ENCODE measurements at places on chromosomes 5 and 9.

- DNase-seq = no peak
Measured at GRCh38 chr5:154493274-154493673, 15.2 kb upstream of the HAND1 start.

- DNase-seq = no peak
Measured at GRCh38 chr5:73796164-73797131, 170.5 kb downstream of the ARHGEF28 start.

- no peak for DNase-seq
Measured at GRCh38 chr5:179613460-179614071, 9.9 kb downstream of the HNRNPH1 start.

GRCh38 chr9:108535526-108535925 is 320.3 kb downstream of the ACTL7B start:
- no peak for DNase-seq

DNA sequence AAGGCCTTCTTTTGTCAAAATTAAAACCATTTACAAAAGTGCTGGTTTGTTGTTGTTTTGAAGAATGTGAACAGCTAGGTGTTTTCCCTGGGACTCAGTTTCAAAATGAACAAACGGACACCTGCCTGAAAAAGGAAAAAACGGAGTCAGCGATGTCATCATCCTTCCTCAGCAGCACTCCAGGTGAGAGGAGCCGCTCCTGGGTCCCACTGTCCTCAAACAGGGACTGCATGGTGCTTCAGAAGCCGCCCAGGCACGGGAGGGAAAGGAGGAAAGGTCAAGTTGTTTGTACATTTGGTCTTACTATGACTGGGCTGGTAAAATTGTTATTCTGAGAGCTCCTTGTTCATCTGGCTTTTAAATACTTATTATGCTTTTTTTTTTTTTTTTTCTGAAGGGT is 69.0 kb upstream of the ZSWIM6 start:
- DNase-seq = no peak

DNA sequence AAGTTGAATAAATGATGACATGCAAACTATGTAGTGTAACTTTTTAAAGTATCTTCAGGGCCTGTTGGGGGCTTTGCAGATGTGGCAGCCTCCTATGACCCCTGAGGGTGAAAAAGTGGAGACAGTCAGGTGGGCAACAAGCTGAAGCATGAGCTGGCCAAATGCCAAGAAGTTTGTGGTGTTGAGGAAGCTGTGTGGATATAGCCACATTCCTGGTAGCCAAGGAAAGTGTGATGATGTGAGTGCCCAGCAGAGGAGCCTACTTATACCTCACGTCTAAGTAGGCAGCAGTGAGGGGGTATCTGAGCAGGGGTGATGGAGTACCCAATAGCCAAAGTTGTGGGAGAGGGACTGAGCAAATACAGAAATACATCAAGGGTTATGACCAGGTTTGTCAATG is 621.2 kb upstream of the CDH6 start:
- DNase-seq = no peak

DNA sequence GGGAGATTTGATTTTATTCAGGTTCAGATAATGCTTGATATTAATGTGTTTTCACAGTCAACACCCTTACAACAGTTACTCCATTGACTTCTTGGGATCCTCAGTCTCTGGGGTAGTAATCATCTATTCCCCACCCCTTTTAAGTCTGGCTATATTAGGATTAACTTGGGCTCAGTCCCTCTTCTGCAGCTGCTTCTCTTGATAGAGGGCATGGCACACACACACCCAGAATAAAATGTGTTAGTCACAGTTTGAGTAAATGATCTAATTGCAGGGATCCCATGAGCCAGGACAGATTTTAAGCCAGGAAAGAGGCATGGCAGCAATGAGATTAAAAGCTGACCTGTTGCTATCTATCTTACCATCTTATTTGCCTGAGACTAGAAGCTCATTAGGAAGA is 53.7 kb upstream of the VLDLR start:
- DNase-seq = no peak

DNA sequence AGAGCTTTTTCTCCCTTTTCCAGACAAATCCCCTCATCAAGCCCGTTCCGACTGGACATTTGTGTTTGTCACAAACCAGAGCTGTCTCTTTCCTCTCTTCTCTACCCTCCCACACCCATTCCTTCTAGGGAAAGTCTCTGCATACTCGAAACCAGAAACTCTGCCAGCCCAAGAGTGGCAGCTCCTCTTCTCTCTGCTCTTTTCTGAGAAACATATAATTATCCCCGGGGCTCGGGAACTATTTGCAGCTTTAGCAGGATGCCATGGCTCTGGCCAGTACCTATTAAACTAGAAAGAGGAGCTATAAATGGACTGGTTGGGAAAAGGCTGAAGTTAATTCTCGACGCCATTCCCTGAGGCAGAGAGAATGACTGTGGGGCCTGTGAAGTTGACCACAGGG is 82.6 kb downstream of the SH3PXD2B start:
- no peak for DNase-seq

DNA sequence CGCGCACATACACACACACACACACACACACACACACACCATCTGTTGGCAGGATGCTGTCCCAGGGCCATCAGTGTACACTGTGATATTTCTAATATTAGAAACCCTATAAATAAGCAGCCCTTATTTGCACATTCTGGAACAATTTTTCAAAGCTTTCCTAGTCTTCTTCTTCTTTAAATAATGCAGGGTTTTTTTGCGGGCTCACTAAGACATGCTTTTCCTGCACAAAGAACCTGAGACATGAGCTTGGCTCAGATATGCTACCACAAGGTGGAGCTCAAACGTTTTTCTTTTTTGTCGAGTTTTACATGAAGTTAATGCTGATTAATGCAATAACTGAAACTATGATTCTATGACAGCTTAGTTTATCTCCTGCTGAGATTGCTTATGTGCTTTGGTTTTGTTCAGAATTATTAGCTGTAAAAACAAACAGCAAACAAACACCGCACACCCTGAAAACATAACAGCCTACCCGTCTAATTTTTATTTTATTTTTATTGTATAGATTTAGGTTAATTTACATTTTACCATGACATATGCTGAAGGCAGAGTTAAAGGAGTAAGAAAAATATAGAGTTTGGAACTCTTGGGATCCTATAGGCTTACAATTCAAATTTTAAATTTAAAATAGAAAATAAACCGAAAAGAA is 95.8 kb downstream of the ALDH1A1 start:
- DNase-seq = no peak

DNA sequence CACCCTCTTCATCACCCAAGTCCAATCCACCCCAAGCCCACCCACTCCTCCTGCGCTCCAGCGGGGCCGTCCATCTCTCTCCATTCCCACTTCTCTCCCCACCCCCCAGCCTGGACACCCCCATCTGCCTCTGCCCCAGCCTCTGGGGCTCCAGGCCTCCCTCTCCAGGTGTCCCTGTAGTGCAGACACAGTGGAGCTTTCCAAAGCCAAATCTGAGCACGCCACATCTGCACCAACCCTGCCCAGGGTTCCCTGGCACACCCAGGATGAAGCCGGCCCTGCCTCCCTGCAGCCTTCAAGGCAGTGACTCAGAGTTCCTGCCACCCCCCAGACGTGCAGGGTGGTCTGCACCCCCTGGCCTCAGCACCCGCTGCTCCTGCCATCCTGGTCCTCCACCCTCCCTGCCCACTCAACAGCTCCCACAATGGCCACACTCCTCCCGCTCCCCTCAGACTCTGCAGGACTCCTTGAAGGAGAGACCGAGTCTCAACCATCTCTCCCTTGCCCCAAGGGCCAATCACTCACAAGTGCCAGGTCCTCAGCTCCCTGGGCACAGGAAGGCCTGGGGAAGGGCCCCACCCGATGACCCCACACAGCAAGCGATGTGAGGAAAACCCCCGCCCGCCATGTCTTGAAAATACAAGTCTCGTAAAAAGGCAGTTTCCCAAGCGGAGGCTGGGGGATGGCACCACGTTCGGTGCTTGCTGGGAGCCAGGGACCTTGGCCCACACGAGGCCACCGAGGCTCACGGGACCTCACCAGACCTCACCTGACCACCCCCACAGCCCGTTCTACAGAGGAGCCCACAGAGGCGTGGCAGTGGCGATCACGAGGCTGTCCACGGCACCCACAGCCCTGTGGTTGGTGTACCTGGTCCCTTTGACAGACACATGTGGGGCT is 22.2 kb downstream of the VAV2 start:
- no peak for DNase-seq

DNA sequence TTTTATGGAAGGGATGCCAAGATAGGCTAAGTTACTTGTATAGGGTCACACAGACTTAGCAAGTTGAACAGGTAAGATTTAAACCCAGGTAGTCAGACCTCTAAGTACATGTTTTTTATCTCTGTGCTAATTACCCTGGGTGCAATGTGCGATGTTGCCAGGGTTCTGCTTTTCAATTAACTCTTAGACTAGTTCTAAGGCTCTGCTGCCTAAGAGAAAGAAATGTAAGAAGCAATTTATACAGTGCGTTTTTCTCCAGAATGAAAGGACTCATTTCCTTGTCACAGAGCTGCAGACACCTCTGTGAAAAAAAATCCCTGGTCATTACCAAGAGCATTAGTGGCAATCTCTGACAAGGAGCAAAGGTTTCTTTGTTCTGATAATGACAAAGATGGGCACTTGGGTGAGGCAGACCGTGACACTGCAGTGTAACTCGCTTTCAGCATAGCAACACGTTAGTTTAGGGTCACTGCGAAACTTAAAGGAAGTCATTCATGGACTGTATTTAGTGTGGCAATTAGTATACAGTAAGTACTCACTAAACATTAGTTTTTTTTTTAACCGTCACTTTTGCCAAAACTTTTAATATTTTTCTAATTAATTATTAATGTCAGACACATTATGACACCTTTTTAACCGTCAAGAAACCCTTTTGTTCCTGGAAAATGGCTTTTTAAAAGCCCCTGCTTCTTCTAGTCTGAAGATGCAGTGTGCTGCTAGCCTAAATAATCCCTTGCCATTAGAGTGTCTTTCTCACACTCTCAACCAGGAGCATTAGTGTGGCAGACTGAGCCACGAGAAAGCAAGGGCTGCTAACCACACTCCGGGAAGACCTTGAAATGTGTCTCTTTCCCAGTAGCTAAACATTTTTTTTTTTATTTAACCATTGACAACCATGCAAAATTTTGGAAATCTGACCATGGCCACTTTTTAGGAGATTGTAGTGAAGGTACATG is 520.0 kb upstream of the C9orf72 start:
- no peak for DNase-seq

DNA sequence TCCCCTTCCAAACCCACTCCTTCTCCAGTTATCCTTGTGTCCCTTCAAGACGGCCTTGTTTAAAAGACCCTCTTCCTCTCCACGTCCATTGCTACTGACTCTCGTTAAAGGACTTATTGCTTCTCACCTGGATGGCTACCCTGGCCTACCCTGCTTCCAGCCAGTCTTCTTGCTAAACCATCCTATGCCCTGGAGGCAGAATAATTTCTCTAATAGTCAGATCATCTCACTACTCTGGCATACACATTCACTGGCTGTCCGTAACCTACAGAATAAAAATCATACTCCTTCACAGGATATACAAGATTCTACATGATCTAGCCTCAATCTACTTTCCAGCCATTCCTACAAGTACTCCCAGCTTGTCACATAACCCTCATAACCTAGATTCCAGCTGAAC is 92.6 kb downstream of the TRPM6 start:
- DNase-seq = no peak

GRCh38 chr9:4796530-4796929 is 3.8 kb downstream of the RCL1 start:
- no peak for DNase-seq

DNA sequence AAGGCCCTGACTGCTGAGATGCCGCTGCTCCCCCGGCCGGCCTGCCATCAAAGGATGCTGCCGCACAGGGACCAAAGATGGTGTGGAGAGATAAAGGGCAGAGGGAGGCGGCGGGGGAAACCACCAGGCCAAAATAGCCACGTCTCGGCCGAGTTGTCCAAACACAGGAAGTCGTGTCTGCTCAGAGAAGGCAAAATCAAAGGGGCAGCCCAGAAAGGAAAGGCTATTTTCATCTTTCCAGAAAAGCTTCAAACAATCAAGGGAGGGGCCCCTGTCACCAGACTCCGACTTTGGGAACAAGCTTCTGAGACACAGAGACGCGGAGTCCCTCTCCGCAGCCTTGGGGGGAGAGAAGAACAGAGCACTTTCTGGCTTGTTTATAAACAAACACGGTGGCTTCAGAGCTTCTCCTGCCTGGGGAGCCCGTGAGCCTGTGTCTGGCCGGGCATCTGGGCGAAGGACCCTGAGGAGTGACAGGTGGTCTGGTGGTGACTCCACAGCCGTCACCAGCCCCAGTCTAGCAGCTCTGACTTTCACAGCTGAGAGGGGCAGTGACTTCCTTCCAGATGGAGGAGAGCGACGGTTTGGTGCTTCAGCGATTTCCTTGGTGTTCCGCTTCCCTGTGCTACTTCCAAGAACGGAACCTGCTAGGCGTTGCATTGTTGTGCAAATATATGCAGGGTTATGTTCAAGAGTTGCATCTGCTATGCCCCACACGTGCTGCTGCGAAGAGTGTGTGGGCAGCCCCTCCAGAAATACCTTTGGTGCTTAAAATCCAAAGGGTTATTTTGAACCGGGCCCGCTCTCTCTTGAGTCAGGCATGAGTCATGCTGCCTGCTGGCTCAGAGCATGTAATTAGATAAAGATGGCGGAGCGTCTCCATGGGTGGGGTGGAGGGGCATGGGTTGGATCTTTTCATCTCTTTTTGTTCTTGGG is 24.0 kb downstream of the ADAMTSL2 start:
- DNase-seq = no peak

DNA sequence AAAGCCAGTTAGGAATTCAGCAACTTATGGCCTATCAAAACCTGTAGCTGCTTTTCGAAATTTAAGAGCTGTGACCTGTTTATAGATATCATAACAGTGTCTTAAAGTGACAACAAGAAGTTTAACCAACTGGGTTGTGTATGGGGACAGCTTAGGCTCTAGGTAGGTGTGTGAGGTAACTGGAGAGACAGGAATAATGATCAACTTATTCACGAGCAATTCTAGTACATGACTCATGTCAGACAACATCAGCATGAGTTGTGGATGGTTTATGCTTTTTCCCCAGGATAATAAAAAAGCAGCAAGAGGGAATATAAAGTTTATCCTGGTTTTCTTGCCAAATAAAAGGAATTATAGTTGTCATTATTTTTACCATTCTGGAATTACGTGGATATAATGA is 88.6 kb downstream of the GDNF start:
- DNase-seq = no peak

- no peak for DNase-seq
Measured at GRCh38 chr5:164721116-164721515, 1215.7 kb downstream of the MAT2B start.

- DNase-seq = peak; percentile 26
Measured at GRCh38 chr5:116574367-116575325, at the start of gene SEMA6A. Gene SEMA6A, minus strand, starts transcription at chr5:116574823. Its CDS starts 69,879 bp downstream, at chr5:116504944.

GRCh38 chr9:30815585-30815984 is 1568.9 kb upstream of the ACO1 start:
- no peak for DNase-seq

Measured in stimulated activated CD4-positive, alpha-beta T cell treated with anti-CD3 and anti-CD28 coated beads, Interleukin-1b, Interleukin-23, amount 100 ng/mL, for 1 hour (primary cell).